T-cell (primary cell): ENCODE measurements at places on chromosomes 1 and 21.

DNA sequence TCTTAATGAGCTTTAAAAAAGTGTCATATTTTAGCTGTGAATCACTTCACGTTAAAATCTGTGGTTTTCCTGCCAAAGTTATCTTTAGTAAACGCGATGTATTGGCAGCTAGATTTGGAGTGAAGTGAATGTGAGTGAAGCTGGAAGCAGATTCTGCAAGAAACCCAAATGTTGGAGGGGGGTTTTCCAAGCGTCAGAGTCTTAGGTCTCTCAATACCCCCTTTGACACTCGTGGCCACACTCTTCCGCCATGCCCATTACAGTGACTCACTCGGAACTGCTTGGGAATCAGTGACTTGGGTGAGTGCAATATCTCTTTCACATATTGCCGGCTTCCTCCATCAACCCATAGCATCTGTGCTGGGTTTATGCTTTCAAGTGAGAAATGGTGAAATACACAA is 17.5 kb downstream of the B3GALT5 start:
- no peak for DNase-seq

GRCh38 chr21:22885079-22885478 is 1886.9 kb downstream of the NCAM2 start:
- no peak for DNase-seq

DNA sequence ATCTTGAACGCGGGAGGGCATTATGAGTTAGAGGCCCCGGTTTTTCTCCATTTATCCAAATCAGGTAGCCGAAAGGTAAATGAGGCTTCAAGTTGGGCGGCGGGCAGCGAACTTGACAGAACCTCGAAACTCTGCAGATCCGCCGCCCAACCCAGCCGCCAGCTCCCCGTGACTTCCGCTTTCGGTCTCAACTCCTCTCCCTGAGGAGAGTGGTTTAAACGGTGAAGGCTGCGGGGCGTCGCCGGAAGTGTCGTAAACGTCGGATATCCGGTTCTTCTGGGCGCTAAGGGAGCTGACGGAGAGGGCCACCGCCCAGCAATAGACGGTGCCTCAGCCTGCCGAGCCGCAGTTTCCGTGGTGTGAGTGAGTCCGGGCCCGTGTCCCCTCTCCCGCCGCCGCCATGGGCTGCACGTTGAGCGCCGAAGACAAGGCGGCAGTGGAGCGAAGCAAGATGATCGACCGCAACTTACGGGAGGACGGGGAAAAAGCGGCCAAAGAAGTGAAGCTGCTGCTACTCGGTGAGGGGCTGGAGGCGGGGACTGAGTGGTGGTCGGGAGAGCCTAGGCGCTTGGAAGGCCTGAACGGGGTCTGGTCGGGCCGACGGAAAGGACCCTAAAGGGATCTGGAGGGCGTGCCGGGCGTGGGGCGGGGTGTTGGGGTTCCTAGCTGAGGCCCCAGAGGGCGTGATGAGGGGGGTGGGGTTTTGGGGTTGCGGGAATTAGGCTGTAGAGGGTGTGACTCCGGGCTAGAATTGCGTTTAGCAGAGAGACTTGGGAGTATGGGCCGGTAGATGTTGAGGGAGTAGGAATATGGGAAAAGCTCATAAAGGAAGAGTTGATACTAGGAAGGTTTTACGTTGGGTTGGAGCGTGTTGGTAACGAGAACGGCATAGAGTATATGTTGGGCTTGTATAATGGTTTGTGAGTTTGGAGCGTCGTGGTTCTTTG is at the start of gene GNAI3:
GNAI3 (plus strand) TSS at position 295 of the 947 bp plus-strand sequence; CDS start at position 401, 106 bp downstream.
- peak; percentile 89 for DNase-seq

- no peak for DNase-seq
Observed at GRCh38 chr1:91031081-91031480, 9.2 kb upstream of the ZNF644 start.

DNA sequence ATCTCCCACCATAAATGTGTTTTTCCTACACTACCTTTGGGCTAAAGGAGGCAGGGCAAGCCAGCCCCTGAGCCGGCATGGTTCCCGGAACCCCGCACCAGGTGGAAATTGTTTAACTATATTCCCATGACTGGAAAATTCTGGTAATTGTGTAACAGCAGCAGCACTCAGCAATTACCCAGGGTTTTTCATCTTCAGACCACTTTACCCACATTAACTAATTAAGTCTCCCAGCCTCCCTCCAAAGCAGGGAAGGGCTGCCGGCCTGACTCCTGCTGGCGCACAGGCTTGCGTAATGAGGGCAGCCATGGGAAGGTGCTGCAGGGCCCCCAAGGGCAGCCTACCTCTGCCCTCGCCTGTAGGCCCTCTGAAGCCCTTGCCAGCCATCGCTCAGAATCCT is 140.7 kb upstream of the VAMP3 start:
- DNase-seq: no peak

DNA sequence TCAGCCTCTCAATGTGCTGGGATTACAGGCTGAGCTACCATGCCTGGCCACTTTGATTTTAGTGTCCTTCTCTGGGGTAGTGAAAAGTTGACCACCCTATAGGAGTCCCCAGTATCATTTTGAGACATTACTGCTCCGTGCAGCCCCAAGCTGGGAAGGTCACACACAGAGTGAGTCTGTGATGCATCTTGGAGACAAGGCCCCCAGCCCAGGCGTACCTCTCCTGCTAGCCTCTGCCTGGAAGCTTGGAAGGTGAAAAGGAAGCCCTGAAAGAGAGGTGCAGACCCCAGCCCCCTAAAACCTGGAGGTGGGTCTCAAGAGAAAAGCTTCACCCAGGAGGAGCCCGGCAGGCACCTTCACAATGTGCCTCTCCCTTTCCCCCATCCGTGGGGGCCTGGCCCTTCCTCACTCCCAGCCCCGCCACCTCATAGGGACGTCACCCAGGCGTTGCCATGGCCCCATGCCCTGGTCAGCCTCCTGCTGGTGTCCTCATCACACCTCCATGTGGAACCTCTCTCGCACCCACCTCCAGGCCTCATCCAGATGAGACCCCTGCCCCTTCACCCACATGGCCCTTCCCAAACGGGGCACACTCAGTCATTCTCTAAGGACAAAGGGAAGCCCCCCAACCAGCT is 5.6 kb upstream of the ARF1 start:
- DNase-seq: no peak

- DNase-seq: no peak
Observed at GRCh38 chr21:29394051-29394450, 95.3 kb downstream of the BACH1 start.

- DNase-seq: no peak
Observed at GRCh38 chr1:3194760-3195479, 125.9 kb downstream of the PRDM16 start.

DNA sequence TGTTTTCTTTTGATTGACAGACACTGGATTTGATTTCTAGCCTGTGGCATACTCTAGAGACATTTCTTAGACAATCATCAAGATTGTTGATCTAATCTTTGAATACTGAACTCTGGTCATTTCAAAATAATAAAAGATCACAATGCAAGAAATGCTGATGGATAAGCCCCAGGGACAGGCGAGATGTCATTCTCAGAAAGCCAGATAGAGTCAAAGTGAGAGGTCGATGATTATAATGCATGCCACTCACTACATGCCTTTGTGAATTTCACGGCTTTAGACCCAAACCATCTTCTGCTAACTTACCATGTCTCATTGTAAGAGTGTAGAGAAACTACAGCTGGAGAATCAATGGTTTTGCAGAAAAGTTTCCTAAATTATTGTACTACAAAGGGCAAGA is 257.1 kb downstream of the DYRK1A start:
- DNase-seq: no peak

DNA sequence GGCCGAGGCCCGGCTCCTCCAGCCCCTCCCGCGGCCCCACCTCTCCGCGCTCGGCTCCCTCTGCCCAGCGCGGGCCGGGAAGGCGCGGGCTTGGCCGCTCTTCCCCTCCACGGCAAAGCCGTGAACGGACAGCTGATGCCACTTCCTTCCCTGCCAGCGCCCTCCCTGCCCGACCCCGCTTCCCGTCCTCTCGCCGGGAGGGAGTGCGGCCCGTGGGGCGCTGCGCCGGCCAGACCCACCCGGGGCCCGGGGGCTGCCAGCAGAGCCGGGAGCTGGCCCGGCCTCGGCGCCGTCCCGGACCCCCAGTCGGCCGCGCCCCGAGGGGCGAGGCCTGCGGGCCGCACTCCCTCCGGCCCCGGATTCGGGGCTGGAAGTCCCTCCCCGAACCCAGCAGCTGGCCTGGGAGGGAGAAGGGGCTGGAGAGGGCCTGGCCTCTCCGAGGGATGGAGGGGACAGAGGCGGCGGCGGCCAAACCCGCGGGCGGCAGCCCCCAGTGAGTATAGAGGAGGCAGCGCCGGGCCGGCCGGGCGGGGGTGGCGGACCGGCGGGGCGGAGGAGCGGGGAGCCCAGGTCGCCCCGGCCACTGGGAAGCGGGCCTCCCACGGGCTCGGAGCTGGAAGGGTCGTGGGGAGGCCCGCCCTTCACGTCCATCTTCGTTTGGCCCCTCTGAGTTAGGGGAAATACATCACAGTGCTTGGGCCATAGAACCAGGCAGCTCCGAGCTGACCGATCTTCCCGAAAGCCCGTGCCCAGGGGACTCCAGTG is at the start of gene KIAA1614:
KIAA1614 (plus strand) TSS at position 97 of the 765 bp plus-strand sequence; CDS start at position 444, 347 bp downstream.
- DNase-seq: no peak

GRCh38 chr1:16241221-16241708 is 4.3 kb upstream of the CPLANE2 start:
- DNase-seq: no peak

DNA sequence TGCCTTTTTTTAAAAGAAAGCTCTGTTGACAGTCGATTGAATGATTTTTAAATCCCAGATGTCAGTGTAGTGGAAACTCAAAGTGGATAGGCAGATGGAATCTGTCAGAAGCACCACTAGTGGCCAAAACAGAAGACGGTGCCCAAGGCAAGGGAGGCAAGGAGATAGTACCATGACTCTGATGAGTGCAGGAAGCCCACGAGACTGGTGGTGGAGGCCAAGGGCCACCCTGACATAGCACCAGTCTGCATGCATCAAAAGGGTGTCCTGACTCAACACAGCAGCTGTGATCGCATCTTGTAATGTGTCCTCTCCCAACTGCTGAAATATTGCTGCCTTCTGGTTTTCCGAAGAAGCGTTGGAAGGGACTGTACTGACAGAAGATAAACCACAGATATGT is 124.1 kb upstream of the PAPPA2 start:
- no peak for DNase-seq

DNA sequence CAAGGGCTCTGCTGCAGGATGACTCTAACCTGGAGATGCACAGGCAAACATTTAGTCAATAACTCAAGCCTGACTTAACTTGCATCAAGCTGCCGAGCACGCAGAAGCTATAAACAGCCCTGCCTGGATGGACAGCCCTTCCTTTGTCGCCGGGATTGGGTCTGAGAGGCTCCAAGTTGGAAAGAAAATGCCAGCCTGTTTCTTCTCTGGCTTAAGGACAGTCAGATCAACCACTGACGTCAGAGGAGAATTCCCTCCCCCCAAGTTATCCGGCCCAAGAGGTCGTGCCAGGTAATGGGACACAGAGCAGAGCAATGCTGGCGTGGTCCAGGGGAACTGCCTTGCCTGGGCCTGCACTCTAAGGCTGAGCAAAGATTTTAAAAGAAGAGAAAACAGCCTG is 27.1 kb upstream of the LRRC38 start:
- DNase-seq: no peak

DNA sequence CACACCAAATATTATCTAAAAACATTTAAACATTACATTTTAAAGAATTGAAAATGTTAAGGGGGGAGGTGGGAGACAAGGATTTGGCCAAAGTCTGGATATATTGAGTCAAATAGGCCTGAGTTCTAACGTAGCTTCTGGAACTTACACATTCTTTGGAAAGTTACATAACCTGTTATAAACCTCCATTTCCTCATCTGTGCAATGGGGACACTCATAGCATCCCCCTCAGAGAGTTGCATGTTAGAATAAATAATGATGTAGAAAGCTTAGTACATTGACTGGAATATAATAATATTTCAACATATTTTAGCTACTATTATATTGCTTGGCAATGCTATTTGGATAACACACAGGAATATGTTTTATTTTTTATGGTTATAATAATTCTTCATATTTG is 117.7 kb downstream of the ATG4C start:
- DNase-seq: no peak

DNA sequence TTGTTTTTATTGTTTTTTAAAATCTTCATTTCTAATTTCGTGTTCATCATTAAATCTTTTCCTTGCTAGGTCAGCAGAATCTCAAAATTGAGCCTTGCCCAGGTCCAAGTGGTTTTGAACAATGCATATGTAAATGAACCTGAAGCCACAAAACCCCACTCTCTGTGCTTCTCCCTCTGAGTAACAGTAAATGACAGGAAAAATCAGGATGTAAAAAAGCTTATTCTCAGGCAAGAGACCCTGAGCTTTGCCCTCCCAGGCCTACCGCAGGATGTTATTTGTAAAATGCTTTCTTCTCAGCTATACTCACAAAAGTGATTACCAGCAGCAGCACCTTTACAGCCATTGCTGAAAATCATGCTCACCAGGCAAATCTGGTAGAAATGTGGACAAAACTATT is 47.6 kb downstream of the TYW3 start:
- no peak for DNase-seq

GRCh38 chr1:227954163-227954850 is 6.6 kb upstream of the WNT9A start:
- DNase-seq: no peak
